ENCODE measurements at places on chromosomes 12 and 14.

- peak; percentile 45 for DNase-seq
These were observed 17.7 kb downstream of the ZFYVE26 start for GRCh38 chr14:67798731-67799130.

GRCh38 chr14:86515195-86515594, 985.3 kb downstream of the FLRT2 start:
- DNase-seq = no peak

DNA sequence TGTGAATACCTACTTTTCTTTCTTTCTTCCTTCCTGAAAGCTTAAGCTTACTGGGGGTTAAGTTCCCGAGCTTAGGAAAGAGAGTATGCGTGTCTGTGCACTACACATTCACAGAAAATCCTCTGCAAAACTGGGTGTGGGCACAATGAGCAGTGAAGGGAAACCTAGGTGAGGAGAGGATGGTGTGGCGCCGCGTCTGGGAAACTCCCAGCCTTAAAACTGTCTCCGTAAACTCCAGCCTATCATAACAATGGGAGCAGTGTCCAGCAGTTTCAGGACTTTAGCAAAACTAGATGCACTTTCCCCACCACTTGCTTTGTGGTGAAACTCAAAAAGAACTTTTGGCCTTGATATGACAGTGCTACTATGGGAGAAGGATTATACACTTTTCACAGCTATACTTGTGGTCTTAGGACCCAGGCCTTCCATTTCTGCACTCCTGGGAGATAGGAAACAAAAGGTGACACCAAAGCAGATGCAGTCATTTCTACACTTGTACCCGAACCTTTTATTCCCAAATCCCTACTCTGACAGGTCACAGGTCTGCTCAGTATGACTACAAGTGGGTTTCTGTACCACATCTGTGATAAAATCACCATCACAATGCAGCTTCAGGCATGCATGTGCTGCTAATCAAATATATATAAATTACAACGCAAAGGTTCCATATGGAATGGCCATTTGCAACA, 10.4 kb downstream of the AKAP5 start:
- DNase-seq = no peak

DNA sequence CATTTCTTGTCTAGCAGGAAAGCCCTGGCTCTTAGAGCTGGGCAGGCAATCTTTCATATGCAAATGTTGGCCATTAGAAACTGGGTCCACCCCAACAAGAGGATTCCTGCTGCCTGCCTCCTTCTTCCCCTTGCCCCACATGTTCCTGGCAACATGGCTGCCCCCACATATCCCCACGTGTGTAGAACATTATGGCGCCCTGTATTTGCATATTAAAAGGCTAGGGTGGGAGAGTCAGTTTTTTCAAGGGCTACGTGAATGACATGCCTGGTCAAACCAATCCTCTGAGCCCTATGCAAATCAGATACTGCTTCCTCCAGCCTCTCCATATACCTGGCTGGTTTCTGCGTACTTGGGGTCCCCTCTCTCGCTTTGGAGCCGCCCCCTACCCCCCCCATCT, 514.0 kb downstream of the FUT8 start:
- no peak for DNase-seq

GRCh38 chr12:54232790-54233189, 44.0 kb upstream of the SMUG1 start:
- no peak for DNase-seq

- no peak for DNase-seq
These were observed 349.7 kb downstream of the ATP23 start for GRCh38 chr12:58291106-58291505.

GRCh38 chr12:108657130-108657745, 23.5 kb upstream of the SELPLG start:
- DNase-seq = no peak

DNA sequence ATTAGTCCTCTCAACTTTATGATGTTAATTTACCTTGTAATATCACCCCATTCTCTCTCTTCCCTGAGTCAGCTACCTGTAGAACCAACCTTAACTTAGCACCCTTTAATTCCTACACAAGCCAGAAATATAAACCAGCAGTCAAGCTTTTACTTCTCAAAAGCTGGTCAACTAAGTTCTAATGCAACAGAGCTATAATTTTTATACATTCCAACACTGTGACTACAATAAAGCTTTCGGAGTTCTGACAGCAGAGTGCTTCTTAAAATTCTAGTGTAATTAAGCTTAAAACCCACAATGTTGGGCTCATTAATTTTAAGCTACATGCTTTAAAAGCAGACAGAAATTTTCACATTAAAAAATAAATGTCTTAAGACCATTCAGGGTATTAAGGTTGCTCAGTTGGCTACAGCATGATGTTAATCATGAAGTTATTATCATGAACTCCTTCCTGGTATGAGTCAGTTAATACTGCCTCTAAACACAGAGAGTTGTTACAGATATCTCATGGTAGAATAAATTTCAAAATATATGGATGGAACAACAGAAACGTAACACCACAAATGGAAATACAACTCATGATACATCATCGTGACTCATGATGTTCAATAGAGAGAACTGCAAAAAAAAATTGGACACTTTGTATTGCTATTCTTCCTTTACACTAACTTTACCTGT, 126.7 kb downstream of the EPS8 start:
- no peak for DNase-seq

DNA sequence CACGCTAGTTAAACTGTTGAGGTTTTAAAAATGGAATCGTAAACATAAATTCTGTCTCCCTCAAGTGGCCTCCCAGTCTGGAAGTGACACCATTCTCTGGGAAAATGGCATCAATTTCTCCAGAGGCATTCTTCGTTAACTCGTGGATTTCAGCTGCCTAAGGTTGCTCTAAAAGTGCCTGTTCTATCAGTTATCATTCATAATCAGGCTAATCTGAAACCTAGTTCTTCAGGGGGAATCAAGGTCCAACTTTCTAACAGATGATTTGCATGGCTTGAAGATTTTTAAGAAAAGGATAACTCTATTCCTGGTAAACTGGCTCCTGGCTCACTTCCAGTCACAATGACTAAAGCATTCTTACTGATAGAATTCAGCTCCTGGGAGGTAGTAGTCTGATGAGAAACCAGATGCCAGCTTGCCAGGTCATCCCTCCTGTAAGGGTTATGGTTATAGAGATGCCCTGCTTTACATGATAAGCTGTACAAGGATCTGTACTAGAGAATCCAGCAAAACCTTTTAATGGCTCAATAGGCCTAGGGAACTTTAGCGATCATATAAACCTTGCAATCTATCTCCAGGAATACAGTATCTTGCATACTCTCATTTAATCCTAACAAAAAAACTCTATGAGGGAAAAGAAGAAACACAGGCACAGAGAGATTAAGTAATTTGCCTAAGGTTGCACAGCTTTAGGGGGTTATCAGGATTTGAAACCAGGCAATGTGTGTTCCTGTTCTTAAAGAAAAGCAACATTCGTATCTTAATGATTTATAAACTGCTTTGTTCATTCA, 1.5 kb downstream of the L3HYPDH start:
- DNase-seq = no peak

- DNase-seq = no peak
These were observed 155.0 kb upstream of the TMEM132C start for GRCh38 chr12:128111951-128112350.

DNA sequence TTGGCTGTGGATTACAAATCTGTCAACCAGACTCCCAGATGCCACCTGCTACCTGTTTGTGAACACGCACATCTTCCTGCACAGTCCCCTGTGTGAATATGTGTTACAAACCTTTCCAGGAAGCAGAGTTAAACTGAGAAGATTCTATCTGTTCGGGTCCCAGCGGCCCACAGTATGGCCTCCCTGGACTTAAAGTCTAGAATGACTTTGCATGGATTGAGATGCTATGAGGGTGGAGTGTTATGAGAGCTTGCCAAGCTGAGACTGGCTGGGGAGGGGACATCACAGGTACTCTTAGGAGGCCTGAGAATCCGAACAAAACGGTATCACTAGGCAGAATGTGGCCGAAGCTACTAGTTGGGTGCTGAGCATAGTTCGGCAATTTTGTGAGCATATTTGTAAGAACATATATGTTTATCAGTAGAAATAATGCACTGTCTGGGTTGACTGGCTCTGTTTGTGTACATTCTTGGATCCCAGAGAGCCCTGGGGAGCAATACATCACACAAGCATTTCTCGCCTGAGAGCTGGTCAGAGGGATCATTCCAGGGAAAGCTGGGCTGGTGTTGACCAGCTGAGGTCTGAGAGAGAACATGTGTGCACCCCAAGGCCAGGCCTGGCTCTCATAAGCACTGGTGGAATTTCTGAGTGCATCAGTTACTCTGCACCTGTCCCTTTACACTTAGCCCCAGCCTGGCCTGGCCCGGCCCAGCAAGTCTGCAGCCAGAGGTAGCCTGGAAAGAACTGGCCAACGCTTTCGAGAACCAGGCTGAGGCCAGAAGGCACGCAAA, 29.8 kb upstream of the LTBP2 start:
- DNase-seq = no peak

GRCh38 chr14:38731962-38732361, 371.1 kb downstream of the SEC23A start:
- no peak for DNase-seq

DNA sequence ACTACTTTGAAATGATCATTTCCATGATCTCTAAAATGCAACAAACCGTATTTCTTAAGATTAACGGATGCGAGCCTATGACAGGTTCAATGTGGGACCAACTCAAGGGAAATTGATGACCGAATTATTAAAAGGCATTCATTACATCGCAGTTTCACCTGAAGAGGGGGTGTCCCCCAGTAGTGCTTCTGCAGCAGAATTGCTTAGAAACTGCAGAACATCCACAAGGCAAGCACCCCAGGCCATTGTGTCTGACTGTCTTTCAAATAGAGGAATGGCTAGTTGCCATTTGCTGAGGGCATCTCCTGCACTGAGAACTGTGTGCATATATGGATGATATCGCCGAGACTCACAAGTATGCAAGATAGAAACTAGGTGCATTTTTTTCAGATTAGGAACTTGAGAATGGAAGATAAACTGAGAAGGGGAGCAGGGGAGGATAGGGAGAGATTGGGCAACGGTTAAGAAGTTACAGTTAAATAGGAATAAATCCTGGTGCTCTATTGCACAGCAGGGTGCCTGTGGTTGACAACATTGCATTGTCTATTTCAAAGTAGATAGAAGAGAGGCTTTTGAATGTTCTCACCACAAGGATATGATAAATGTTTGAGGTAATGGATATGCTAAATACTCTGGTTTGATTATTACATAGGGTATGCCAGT, 234.3 kb upstream of the PLEKHG7 start:
- DNase-seq = no peak

DNA sequence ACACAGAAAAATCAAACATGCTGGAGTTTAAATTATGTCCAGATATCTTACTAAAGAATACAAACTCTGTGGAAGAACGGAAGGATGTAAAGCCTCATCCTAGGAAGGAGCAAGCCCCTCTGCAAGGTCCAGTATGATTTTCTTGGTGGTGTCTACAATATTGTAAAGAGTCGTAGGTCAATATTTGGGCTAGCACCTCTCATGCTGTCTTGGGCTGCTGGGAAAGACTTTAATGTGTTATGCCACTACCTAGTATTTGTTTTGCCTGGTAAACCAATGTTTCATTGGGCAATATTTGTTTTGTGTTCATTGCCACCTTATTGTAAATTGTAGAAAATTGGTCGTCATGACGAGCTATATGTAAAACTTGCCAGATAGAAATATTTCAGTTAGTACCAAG, 26.6 kb downstream of the RESF1 start:
- DNase-seq = no peak

GRCh38 chr12:19979584-19979983, 388.8 kb upstream of the PDE3A start:
- DNase-seq = no peak

GRCh38 chr12:117178745-117179144, 11.5 kb downstream of the FBXO21 start:
- DNase-seq = no peak

DNA sequence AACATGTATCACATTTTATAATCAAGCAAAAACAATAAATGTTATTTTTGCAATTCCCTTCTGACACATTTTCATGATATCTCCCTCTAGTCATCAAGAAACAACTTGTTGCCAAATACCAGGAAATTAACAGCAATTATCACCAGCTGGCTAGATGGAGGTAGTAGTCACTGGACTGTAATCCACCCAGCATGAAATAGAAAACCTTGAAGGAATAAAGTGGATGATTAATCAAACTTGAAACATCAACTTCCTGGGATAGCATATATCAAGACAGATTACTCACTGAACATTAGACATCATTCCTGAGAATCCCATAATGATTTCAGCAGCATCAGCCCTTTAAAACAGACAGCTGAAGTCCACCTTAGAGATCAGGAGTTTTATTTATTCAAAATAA, 259.0 kb downstream of the CCDC59 start:
- no peak for DNase-seq

DNA sequence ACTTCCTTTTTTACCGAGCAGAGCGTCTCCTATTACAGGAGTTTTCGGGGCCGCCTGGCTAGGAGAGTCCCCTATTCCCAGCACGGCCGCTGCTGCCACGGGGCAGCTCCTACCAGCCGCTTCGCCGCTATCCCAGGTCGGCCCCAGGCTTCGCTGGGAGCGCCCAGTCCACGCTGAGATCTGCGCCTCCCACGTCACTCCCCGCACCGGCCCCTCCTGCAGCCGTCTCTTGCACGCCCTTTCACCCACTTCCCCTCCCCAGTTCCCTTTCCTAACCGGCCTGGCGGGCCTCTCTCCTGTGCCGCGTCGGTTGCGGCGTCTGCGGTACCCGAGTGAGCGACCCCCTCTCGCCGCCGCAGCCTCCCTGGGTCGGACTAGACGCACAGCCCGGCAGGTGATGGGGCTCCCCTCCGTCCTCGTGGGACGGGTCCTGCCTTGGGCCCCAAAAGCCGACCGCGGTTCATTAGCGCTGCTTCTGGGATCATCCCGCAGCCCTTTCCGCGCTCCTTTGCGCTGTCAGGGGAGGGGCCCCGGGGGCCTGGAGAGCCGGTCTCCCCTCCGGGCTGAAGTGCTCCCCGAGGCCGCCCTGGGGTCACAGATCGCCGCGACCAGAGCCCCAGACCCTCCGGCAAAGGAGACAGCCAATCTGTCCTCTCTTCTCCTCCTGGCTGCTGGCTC, 1318.4 kb downstream of the TMEM121 start:
- DNase-seq = no peak

DNA sequence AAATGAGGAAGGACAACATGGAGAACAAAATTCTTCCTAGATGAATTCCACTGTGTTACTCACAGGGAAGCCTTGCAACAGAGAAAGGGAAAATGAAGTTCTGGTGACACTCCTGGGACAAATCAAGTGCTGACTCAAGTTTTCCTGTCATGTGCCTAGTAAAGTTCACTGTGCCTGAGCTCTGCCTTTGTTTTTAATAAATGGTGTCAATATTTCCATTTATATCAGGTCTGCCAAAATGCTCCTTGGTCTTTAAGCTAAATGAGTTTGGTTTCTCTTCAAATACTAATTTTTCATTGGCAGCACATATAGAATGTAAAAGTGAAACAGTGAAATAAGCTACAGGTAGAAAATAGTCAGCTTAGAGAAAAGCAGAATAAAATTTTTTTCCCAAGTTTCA, 33.0 kb downstream of the HIGD1C start:
- no peak for DNase-seq

DNA sequence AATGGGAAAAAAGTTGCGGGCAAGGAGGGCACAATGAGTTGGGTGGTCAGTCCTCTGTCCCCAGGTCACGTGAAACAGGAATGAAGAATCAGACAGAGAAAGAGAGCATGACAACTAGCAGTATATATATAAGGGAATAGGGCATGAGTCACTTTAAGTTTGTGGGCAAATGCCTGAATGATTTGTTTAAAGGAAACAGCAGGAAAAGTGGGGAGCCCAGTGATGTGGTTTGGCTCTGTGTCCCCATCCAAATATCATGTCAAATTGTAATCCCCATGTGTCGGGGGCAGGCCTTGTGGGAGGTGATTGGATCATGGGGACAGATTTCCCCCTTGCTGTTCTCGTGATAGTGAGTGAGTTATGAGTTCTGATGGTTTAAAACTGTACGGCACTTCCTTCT, 195.3 kb upstream of the IGF1 start:
- no peak for DNase-seq
